ENCODE measurements at places on chromosomes 16 and 17.

- DNase-seq, result no peak
Observed at GRCh38 chr17:43550754-43551153, 4.6 kb upstream of the ETV4 start.

DNA sequence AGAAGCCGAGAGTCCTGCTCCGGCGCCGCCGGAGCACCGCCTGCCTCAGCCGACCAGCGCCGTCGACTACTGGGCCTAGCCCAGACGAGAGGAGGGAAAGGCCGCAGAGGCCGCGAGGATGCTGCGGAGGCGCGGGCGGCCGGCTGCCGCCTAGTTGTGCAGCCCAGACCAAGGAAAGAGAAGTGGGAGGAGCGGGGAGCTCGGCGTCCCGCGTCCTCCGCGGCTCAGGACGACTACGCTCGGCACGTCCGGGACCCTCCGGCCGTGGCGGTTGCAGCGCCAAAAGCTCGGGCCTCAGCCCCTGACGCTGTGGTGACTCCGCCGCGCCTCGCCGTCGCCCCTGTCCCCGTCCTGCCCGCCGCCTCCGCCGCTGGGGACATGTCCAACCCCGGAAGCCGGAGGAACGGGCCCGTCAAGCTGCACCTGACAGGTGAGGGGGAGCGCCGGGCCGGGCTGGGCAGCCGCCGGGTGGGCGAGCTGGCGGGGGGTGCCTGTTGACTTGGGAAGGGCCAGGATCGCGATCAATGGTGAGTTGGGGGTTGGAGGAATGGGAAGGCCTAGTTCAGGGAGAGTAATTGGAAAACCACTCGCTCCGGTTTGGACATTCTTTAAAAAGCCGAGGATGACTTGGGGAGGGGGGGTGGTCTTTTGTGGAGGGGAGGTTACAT, 37.7 kb downstream of the RNF135 start:
- peak; percentile 45 for DNase-seq

GRCh38 chr16:57577214-57577613, 34.8 kb downstream of the ADGRG5 start:
- DNase-seq, result no peak

DNA sequence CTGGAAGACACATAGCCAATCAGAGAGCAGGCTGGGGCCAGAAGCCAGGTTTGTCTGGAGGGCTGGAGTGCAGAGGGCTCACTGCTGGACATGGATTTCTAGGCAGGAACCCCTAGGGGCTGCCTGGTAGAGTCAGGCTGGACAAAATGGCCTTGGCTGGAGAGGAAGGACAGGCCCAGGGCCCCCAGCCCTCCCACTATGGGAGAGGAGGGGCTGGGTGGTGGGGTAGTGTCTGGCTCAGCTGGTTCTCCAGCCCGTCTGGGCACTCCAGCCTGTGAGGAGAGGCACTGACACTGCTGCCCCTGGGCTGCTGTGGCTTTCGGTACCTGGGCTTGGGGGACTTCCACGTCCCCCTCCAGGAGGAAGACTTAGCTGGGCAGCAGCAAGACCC, 21.7 kb upstream of the DOK4 start:
- DNase-seq, result no peak

DNA sequence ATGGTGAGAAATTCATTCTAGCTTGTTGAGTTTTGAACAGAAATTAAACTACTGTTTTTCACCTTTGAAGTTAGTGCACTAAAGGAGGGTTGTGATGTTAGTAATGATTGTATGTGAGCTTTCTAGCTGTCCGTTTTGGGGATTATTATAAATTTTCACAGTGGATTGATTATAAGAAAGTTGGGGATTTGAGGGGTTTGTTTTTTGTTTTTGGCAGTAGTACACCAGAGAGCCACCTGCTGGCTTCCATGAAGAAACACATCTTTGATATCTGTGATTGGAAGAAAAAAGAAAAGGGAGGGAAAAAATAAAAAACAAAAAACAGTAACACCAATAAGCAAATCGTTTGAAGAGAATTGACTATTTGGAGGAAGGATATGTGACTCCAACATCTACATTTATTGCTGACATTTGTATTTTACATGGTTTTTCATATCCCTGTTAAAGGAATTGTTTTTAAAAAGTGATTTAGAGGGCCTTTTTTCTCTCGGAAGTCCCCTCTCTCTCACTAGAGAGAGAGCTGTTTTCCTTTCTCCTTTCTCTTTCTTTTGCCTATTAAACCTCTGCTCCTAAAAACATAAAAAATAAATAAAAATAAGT, 1469.5 kb upstream of the GOT2 start:
- DNase-seq, result no peak

DNA sequence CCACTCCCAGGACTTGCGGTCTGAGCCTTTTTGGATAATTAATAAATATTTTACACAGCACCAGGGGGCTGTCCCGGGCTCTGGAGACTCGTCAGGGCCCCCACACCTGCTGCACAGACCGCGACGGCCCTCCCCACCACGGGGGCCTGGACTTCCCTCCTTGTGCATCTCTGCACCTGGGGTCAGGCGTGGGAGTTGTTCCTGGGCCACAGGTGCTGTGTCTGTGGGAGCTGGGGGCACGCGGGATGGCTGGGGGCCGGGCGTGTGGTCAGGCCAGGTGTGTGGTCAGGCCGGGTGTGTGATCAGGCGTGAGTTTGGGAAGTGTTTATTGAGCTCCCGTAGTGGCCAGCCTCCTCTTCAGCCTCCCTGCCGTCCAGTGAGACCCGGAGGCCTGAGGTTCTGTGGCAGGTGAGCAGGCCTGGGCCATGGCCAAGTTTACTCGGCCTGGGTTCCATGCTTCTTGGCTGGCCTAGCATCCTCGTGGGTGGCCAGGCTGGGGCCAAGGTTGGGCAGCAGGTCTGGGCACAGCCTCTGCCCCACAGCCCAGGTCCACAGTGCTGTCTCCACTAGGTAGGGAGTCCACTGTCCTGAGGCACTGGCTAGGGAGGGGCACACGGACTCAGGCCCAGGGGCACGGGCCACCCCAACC, 1.9 kb upstream of the STUB1 start:
- no peak for DNase-seq

GRCh38 chr17:19978209-19978802, 678 bp upstream of the AKAP10 start:
- peak; percentile 56 for DNase-seq

- DNase-seq, result no peak
Observed at GRCh38 chr16:88008840-88009239, 57.6 kb downstream of the BANP start.

- no peak for DNase-seq
Observed at GRCh38 chr16:84088695-84089395, 27.9 kb downstream of the MBTPS1 start.

DNA sequence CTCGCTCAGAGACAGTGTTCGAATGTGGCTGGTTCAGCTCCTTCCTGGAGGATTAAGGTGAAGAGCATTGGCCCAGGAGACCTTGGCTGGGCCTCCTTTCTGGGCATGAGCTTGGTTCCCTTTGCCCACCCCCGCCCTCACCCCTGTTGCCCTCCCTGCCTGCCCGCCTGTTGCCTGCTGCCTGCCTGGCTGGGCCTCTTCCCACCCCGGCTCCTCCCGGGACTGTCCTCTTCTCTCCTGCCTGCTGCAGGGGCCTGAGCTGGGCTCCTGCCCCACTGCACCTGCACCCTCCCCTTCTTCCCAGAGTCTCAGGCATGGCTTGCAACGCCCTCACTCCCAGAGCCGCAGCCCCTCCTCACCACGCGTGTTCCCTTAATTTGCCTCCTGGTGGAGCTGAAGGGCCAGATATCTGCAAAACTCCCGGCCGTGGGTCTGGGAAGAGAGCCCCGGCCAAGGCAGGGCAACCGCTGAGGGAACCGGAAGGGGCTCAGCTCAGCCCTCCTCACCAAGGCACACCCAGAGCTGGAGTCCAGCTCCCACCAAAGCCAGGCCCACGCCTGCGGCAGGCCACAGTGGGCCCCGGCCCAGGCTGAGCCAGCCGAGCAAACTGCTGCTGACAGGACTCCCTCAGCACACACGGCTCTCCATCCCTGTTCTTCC, 31.2 kb downstream of the MNT start:
- no peak for DNase-seq

- DNase-seq, result no peak
Observed at GRCh38 chr17:63390090-63390489, 56.0 kb downstream of the CYB561 start.

- DNase-seq, result no peak
Observed at GRCh38 chr16:23482778-23483177, 27.5 kb downstream of the GGA2 start.

DNA sequence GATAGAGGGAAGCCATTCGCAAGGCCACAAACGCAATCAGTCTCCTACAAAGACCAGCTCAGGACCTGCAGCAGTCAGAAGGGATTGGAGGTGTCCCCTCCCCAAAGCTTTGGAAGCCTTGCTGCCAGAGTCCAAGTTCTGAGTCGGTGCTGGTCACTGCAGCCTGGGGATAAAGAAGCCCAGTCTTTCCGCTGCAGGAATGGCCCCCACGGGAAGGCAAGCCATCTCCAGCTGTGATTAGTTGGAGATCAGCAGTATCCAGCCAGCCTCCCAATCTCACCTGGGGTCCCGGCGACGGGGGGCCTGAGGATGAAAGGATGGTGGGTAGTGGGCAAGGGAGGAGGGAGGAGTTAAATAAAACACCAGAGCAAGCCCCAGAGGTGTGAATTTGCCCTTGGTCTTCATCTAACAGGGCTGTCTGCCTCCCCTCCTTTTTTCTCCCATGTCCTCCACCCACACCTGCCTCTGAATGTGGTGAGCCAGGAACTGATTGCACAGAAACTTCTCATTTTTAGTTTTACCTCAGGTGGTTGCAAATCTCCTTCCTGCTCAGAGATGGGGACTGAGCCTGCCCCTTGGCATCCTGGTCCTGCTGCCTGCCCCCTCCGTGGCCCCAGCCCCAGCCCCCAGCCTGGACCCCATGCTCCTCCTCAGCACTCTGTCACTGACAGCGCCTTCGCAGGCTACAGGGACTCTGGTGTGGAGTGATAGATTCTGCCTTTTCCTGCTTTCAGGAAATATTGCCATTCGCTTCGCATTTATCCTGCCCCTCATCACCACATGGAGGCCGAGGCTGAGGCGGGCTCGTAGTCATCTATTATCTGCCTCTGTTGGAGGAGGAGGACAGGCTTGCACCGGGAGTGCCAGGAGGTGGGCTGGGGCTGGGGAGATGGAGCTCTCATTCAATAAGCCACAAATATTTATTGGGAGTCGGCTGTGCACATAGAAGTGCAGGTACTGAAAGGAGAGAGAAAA, 262.9 kb upstream of the SDK2 start:
- DNase-seq, result no peak

DNA sequence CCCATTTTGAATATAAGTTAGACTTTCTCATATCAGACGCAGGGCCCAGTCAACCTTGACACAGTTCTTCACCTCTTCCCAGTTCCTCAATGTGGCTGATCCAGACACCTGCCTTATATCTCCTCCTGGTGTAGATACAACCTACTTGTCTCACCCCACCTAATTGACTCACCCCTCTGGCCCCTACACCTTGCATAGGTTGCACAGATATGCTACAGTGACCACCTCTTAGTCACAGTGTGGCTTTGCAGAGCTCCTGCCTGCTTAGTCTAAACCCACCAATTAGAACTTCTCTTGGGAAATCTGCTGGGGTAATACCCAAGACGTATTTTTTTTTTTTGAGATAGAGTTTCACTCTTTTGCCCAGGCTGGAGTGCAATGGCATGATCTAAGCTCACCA, 16.8 kb downstream of the CHP2 start:
- no peak for DNase-seq

GRCh38 chr17:77297693-77298666, 157.2 kb downstream of the SEC14L1 start:
- DNase-seq, result no peak

DNA sequence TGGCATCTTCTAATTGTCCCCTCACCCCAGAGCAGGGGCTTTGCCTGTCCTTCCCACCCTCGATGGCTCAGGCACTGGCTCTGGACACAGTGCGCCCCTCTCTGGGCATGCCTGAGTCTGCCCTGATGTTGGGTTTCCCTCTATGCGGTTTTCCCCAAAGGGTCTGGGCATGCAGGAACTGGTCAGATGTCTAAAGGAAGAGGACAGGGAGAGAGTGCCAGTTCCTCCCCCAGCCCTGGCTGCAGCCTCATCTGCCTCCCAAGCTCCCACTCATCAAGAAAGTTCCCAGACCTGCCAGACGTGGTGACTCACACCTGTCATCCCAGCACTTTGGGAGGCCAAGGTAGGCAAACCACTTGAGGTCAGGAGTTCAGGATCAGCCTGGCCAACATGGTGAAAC, 41.3 kb upstream of the PABPN1L start:
- DNase-seq, result no peak

- DNase-seq, result no peak
Observed at GRCh38 chr16:72824027-72824426, 223.9 kb downstream of the ZFHX3 start.

DNA sequence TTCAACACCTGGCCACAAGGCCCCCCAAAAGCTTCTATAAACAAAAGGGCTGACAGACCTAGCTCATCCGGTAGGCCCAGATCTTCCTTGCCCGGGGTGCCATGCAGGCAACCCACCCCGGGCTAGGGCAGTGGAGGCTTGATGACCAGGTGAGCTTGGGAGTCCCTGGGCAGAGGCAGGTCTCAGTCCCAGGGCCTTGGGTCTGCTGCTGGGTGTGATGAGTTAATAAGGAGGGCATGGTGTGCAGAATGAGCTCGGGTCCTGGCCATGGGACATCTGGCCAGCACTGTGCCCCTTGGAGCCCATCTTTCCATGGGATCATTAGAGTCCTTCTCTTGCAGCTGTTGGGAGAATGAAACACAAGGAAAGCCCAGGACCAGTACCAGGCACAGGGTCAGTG, 20.2 kb upstream of the MPRIP start:
- DNase-seq, result no peak

GRCh38 chr16:53091466-53092211, 36.8 kb downstream of the CHD9 start:
- peak; percentile 91 for DNase-seq

GRCh38 chr16:68802190-68802589, 41.1 kb upstream of the TANGO6 start:
- DNase-seq, result no peak

DNA sequence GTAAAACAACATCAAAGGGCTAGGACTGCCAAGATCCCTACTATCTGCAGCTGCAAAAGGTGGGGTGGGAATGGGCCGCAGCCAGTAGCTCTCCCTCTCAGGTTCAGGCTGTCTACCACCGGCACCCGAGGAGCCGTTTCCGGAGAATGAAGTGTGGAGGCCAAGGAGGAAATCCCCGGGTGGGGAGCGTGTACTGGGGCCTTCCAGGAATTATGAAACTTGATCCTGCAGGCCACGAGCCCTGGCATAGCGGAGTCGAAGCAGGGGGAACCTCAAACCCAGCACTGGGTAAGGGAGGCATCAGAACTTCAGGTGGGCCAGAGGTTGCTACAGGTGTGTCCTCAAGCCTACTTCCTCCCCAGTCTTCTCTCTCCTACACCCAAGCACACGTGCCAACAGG, 5.1 kb downstream of the INPP5K start:
- no peak for DNase-seq

GRCh38 chr17:65559461-65559803, 2.0 kb downstream of the AXIN2 start:
- no peak for DNase-seq
